ENCODE measurements at places on chromosomes 1 and 21. TPM values are rescaled to one million over a fixed set of nuclear protein-coding genes. Genes with fewer than 3 reads are reported as not detected.

DNA sequence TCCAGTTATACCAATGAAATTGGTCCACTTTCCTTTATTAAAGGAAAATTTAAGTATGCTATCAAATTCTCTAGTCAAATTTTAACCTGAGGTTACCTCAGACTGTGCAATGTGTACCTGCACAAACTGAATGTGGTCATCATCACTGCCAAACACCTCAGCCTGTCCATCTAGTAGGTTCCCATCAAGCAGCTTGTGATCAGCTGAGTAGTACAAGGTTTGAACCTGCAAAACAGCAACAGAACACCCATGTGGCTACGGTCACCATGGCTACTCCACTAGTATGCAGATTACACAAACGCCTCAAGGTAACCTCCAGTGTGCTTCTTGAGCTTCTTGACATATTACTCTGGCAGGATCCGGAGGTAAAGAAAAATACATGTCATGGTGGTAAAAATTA lies 11.6 kb downstream of the IVNS1ABP start:
- DNase-seq, result no peak

GRCh38 chr1:97013136-97013535 lies 291.6 kb downstream of the PTBP2 start:
- DNase-seq, result no peak

DNA sequence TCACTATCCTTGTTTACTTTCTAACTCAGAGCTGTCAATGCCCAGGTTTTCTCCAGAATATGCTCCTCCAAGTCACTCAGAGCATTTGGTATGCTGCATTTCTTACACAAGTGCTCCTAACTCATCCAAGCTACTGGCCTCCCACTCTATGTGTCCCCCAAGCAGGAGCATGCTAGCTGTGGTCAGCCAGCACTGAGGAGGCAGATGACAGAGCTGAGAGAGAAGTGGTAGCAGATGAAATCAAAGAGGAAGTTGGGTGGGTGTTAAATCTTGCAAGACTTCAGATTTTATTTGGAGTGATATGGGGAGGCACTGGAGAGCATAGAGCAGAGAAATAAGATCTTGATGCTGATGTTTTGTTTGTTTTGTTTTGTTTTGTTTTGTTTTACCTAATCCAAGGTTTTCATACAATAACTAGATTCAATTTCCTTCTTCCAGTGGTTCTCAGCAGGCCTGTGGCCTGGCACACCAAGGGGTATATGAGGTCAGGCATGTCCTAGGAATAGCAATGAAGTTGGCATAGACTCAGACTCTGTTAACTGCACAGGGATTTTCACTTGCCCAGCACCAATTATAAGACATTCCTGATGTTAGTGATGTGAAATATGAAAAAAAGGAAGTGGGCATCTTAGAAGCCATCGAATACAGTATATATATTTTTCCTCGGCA lies 3.1 kb upstream of the PGBD5 start:
- DNase-seq, result no peak

DNA sequence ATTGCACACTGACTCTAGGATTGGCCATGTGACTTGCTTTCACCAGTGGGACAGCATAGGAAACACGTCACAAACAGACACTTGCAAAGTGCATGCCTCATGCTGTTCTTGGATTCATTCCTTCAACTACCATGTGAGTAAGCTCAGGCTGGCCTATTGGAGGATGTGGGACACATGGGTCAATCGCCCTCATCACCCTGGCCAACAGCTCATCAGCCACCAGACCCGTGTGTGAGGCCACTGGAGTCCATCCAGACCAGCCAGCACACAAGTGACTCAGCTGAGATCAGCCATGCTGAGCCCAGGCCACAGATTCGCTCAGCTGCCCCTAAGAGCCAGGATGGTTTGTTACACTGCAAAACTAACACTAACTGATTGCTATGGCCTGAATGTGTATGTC lies 216.1 kb upstream of the GRIK3 start:
- no peak for DNase-seq

DNA sequence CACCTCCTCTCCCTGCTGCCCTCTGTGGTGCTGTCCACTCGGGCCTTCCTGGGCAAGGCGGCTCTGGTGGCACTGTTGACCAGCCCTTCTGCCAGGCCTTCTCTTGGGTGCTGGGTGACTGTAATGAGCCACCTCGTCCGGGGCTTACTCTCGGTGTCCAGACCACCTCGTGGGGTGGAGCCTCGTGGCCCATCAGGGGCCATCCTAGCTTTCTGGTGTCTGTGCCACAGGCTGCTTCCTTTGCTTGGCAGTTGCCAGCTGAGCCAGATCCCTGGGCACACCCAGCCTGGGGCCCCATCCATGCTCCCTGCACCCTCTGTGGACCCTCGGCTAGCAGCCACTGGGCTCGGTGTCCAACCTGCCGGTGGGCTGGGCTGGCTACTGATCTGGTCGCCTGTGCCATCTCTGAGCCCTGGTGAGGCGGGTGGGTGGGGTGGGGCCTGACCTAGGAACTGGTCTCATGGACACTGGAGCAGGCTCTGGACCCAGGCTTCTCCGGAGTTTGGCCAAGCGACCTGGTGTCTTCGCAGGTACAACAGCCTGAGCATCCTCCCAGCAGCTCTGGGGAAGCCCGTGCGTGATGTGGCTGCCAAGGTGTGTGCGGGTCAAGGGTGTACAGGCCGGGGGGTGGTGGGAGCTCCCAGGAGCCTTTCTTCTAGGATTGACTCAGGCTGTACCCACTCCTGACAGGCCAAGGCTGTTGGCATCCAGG lies 1.4 kb downstream of the PRXL2B start:
- DNase-seq, result no peak

Gene RNU1-4
- polyA plus RNA-seq, result not detected

DNA sequence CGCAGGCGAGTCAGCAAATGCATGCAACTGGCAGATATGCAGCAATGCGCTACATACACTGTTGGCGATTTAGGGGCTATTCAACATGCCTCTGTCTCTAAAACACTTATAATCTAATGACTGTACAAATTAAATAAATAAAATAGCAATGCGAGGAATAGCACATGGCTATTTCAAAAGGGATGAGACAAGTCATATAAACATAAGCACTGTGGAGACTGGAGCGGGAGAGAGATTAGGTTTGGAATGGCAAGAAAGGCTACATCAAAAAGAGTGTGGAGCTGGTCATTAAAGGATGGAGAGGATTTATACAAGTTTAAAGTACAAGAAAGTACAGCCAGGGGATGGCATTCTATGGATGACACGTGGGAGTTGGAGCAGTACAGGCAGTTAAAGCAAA lies 523.5 kb upstream of the CAMK1G start:
- no peak for DNase-seq

Gene RGSL1
- polyA plus RNA-seq, result not detected

DNA sequence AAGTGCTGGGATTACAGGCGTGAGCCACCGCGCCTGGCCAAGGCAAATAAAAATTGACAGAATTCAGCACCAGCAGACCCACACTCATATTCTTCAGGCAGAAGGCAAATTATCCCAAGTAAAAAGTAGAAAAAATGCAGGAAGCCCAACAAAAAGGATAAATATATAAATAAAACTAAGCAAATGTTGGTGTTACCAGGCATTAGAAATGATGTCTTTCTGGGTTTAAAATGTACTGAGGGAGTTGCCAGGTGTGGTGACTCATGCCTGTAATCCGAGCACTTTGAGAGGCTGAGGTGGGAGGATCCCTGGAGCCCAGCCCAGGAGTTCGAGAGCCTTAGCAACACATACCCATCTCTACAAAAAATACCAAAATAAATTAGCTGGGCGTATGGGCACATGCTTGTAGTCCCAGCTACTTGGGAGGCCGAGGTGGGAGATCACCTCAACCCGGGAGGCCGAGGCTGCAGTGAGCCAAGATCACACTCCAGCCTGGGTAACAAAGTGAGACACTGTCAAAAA lies 6.3 kb downstream of the INTS11 start:
- peak; percentile 83 for DNase-seq

GRCh38 chr1:10852486-10852885 lies 56.0 kb upstream of the CASZ1 start:
- DNase-seq, result no peak

Gene TRAF3IP3
- polyA plus RNA-seq, result not detected
